ENCODE measurements at places on chromosomes 7 and 10.
A peak's percentile ranks its signal among the peaks of the same experiment; 100 is the strongest.

DNA sequence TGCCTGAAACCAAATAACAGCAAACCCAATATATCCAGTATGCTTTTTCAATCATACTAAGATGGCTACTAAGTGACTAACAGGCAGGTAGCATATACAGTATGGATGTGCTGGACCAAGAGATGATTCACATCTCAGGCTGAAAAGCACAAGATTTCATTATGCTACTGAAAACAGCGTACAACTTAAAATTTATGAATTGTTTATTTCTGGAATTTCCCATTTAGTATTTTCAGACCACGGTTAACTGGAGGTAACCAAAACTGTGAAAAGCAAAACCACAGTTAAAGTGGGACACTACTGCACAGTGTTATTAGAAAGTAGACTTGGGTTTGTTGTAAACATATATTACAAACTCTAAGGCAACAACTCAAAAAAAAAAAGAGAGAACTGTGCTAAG, 91.5 kb downstream of the KMT2C start:
- no peak for DNase-seq

DNA sequence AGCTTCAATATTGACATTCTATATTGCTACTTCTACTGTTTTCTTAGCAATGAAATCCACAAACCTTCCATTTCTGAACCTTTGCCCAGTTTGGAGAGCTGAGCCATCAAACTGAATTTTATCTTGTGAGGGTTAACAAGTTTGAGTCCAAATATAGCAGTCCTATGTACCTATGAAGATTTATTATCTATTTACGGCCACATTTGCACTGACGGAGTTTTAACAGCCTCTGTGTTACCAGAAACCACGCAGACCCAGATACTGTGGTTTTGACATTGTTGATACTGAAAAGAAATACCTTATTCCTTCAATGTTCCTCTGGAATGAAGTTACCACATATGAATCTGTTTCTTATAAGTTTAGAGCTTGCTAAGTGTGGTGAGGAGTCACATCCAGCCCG, 172.6 kb downstream of the FGFR2 start:
- no peak for DNase-seq

DNA sequence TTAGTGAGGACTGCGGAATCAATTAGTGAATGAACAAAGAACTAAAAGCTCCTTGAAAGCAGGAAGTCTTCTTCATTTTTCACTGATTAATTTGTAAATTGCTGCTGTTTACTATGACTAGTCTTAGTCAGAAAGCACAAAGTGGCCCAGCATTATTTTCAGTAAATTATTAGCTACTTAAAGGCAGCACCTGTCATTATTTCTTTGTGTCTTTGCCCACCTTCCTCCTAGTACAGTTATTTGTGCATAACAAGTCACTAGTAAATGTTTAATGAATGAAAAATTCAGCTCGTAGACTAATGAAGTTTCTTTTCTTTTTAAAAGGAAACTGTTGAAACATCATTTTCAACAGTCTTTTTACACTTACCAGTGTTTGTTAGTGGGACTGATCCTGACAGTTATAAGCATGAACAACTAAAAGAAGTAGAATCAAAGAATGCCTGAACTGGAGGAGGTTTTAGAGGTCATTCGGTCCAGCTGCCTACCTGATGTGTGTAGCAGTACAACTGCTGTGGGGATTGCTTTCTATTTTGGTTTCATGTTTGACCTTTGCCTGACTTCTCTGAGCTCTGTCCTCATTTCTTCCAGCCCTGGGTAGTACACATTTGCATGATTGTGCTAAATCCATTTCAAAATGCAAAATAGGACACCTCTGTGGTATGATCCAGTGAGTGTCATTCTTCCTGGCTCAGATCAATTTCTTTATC, 140.0 kb upstream of the PHYHIPL start:
- DNase-seq, result no peak

GRCh38 chr7:85887133-85887532, 700.3 kb upstream of the SEMA3D start:
- DNase-seq, result no peak

DNA sequence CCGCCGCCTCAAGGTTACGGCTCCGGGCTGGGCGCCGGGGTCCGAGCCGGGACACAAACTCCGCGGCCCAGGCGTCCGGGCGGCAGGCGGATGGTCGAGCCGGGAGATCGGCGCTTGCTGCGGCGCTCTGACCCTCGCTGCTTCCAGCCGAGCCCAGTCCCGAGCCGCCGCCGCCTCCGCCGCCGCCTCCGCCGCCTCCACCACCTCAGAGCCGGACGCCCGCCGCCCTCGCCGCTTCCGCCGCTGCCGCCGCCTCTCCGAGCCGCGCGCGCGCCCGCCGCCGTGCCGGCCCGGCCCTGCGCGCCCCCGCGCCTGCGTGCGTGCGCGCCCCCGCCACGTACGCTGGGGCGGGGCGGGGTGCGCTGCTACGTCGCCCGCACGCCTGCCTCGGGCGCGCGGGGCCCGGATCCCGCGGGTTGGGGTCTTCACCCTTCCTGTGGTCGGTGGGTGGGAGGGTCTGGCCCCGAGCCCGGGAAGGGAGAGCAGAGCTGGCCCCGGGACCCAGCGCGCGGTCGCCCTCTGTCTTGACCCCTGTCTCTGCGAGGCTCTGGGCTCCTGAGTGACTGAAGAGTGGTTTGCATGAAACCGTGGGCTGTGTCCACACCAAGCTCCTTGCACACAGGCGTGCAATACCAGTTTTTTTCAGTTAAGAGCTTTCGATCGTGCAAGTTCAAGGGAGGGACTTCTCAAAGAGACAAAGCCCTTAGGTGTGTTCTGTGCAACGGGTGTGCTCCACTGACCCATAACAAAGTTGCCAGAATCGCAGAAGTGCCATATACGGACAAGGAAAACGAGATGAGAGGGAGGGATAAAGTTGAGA, at the start of gene SMURF1:
Gene SMURF1 (minus strand): TSS at position 256 of the 820 bp plus-strand sequence. CDS start 328 bp downstream, outside the sequence.
- peak; percentile 77 for DNase-seq

GRCh38 chr10:2038036-2038435, 300.7 kb upstream of the ADARB2 start:
- DNase-seq, result no peak

- peak; percentile 32 for DNase-seq
Observed at GRCh38 chr7:104908636-104909035, 105.4 kb upstream of the KMT2E start.

DNA sequence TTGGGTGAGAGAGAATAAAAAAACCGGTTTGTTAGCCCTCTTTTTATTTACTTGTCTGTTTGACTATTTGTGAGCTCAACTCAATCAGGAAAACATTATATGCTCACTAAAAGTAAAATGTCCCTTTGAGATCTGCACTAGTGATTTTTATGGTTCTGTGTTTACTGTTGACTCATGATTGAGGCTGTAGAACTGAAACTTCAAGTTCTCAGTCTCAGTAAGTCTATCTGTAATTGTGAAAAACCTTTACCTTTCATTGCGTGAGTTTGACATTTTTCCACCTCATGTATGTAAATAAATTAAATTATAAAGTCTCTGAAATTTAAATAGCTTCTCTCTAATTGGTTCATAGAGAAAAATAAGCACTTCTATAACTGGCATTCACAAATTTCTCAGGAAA, 17.0 kb upstream of the CASD1 start:
- no peak for DNase-seq

DNA sequence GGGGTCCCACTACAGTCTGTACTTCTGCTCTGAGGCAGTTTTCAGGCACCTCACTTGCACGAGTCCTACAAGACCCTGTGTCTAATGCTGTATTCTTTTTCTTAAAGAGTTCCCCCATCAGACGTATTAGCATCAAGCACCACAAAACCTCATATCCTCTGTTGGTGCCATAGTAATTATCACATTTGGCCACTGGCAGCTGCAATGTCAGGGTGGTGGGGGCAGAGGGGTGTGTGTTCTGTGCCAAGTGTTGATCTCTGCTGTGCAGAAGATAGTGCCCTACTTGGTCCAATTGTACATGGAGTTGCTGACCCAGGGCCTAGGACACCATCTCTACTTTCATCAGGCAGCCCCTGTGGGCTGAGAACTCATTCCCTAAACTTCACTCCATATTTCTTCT, 20.0 kb upstream of the JAZF1 start:
- DNase-seq, result peak; percentile 69

DNA sequence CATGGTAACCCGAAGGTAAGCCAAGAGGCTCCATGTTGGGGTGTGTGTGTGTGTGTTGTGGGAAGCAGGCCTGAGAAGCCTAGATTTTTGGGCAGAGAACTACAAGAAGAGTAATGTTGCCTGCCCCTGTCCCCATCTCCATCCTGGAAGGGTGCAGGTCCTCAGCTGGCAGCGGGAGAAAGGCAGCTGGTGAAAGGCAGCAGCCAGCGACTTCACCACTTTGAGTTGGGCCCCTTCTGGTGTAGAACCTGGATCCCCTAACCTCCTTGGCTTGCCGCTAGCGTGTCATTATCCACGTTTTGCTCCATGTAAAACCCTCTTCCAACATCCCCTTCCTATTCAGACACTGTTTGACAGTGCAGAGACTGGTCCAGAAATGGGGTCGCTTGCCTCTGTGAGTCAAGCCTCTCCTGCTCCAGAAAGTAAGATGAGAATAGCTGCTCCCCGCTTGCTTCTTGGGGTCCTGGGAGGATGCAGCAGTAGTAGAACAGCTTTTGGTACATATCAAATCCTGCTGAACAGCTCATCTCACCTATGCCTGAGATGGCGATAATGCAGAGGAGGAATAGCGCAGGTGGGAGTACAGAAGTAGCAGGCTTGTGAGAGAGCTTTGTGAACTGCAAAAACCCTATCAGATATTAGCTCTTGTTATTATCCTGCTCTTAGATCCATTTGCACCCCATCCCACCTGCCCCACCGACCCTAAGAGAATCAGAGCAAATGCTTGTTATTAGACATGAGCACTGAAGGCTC, 22.1 kb upstream of the CDH23 start:
- no peak for DNase-seq

DNA sequence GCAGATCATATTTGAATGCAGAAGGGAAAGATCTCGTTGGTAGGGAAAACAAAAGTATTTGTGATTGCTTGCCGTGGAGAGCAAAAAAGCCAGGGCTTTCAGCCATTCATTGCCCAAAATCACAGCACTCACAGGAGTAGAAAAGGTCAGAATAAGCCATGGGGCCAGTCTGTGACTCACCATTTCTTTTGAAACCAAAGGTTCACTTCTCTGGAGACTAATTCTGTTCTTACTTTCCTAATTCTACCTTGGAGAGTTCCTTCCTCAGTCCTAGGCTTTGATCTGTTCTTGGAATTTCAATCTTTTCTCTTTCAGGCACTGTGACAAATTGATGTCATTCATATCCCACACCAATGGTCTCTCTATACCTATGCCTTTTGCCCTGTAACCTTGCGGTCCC, 54.1 kb upstream of the FAM180A start:
- no peak for DNase-seq

GRCh38 chr10:34235164-34235832, 579.8 kb downstream of the PARD3 start:
- DNase-seq, result peak; percentile 88

GRCh38 chr7:1407892-1408291, 51.4 kb downstream of the MICALL2 start:
- DNase-seq, result no peak

DNA sequence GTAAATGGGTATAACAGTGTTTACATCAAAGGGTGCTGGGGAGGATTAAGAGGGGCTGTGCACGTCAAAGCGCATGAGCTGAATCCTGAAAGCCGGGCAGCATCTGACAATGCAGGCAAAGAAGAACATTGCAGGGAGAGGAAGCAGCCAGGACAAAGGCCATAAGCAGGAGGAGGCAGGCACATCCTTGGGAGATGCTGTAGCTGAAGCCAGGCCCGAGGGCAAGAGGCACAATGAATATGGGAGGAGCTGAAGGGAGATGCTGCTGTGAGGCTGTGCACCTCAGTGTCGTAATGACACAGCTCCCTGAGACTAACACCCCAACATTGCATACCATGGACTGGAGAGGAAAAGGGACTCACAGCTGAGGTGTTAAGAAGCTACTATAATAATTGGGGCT, 129.2 kb downstream of the BTAF1 start:
- no peak for DNase-seq

GRCh38 chr7:148245381-148245780, 345.2 kb upstream of the C7orf33 start:
- DNase-seq, result no peak

DNA sequence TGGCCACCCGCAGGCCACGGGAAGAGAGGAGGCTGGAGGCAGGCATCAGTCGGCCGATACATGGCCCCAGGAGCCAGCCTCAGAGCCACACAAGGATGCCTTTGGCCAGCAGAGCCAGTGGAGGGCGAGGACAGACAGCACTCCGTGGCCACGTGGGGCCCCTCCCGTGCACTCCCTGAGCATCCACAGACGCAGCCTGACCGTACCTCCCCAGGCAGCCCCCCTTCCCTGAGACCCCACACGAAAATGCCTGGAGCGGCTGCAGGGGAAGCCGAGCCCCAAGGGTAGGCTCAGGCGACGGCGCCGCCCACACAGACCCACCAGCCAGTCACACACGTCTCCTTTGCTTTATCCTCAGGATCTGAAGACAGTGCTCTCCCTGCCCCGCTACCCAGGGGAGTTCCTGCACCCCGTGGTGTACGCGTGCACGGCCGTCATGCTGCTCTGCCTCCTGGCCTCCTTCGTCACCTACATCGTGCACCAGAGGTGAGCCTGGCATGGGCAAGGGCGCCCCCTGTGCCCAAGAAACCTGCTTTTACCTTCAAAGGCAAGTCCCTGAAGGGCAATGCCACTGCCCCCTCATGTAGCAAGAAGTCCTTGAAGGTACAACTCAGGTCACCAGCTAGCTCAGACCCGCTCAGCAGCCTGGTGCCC, 9.0 kb downstream of the ADGRA1 start:
- no peak for DNase-seq

DNA sequence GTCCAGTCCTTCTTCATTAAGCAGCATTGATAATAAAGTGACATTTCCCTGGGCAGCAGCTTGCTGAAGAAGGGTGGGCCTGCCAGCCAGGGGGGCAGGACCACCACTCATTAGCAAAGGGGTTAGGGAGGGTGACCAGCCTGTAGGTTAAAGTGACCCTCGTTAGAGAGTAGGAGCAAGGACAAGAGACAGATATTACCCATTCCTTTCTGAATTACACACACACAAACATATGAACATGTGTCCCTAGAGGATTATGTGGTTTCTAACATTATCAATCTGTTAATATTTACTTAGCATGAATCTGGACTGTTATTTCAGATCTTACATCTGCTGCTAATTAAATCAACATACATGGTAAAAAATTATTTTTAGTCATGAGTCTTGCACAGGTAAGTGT, 88.9 kb downstream of the CTTNBP2 start:
- no peak for DNase-seq

- no peak for DNase-seq
Observed at GRCh38 chr10:114387784-114388183, 16.5 kb downstream of the AFAP1L2 start.
